ENCODE measurements at places on chromosomes 4 and X. TPM values are rescaled to one million over a fixed set of nuclear protein-coding genes. Genes with fewer than 3 reads are reported as not detected.

DNA sequence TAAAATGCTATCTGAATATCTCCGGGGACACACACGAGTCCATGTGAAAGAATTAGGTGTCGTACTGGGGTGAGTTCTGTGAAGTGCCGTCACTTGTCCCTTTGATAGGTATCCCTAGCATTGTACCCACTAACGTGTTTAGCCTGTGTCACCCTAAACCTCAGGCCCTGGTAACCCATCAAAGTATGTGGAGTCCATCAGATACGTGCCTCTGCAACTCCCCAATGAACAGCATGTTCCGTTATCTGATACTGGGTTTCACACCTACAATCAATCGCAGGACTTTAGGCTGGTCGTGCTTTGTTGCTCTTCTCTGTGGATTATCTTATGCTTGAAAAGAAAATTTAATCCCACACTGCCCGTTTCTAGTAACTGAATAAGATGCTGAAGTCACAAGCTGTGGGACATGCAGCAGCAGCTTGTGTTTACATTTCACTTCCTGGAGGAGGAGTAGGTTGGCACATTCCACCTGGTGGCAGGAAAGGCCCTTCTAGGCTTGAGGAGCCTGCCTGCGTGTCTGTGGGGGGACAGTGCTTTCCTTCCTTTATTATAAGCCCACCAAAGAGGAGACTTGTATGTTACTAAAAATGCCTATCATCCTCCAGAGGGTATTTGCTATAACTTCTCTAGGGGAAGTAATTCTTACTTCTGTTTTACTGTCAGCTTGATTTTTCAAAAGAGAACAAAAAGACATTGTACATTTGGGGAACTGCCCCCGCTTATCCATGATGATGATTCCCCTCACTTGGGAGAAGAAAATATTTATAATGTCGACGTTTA, 127.2 kb downstream of the FNIP2 start:
- no peak for DNase-seq

DMRTC1 gene
- total RNA-seq = not detected

DNA sequence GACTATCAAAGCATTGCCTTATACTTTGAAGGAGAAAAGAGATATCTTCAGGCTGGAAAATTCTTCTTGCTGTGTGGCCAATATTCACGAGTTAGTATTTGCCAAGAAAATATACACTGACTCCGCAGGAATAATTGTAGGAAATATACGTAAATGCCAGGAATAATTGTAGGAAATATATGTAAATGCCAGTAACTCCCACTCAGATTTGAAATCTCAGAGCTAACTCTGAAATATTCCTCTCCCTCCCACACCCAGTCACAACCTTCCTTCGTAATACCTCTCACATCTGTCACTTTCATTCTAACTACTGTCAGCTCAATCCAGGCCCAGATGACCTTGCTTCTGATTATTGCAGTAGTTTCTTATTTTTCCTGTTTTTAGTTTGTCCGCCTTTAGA, 73.5 kb downstream of the WDR19 start:
- no peak for DNase-seq

GRCh38 chr4:169601016-169601771, 11.2 kb downstream of the NEK1 start:
- DNase-seq = no peak

DNA sequence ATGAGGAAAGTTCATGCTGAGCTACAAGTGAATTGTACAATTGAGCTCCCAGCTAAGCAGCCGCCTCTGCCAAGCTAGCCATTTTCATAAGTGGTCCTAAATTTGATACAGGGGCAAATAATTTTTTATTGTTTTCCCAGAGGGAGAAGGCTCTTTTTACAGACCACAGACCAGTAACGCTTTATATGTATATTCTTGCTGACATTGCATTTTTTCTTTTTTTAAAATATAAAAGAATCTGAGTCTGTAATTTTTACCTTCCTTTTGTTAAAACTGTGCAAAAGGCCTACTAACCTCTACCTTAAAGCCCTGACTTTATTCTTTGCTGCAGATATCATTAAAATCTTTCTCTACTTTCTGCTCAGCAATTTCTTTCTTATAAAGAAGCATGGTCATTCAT, 501.2 kb upstream of the INTU start:
- DNase-seq = no peak

GNRHR gene
- not detected for total RNA-seq

UGT2A3 gene
- 0.26 TPM for total RNA-seq

- DNase-seq = no peak
Observed at GRCh38 chr4:59553721-59554091, 1646.4 kb upstream of the ADGRL3 start.

DNA sequence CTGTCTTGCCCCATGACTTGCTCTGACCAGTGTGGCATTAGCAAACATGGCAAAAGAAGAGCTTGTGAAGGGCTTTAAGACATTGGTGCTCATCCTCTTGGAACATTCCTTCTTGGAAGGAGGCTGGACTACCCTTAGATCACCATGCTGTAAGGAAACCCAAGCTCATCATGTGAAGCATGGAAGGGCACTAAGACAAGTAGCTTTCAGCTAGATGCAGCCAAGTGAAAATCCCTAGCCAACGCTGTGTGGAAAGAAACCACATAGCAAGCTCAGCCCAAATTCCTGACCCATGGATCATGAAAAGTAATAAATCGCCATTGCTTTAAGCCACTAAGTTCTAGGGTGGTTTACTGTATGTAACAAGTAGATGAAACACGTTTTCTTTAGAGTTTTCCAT, 12.4 kb upstream of the PACRGL start:
- no peak for DNase-seq

- DNase-seq = no peak
Observed at GRCh38 chr4:6747294-6748051, 31.5 kb downstream of the BLOC1S4 start.

GRCh38 chrX:13092455-13092941, 48.1 kb upstream of the FAM9C start:
- DNase-seq = no peak

GPR173 gene
- total RNA-seq = 1.9 TPM

DNA sequence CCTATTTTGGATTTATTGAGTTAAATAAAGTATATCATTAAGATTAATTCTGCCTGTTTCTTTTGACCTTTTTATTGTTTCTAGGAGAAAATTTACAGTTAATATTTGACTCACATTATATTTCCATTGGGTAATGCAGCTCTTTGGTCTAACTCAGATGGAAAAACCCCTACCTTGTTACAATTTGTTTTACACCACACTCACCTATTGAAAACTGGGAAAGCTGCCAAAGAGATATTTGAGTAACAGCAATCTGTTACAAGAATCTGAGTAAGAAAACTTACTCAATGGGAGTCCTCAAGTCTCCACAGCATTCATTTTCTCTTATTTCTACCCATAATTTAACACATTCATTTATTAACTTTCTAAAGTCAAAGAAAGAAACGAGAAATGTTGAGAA, 108.0 kb upstream of the TLL1 start:
- DNase-seq = no peak

DNA sequence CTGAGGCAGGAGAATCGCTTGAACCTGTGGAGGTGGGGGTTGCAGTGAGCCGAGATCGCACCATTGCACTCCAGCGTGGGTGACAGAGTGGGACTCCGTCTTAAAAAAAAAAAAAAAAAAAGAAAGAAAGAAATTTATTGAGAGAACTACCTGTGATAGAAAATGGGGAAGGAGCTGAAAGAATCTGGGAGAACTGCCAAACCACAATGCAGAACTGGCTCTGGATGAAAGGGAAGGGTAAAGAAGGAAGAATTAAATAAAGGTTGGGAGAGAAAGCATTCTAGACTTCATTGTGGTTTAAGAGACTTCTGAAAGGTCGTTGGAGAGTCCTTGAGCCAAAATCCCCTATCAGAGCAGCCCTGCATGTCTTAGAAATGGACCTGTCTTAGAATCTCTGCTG, 567.9 kb upstream of the HTR2C start:
- no peak for DNase-seq

TMEM255A gene
- total RNA-seq = 1.00 TPM

L1CAM gene
- 2.4 TPM for total RNA-seq

ARSJ gene
- 2.4 TPM for total RNA-seq
